Calu3 (cell line): ENCODE measurements at places on chromosomes 6 and 20. TPM values are rescaled to one million over a fixed set of nuclear protein-coding genes. Genes with fewer than 3 reads are reported as not detected.

SLC35D3 gene
- not detected in 2 replicates for total RNA-seq

ZSWIM3 gene
- total RNA-seq, result 5.2 and 6.1 TPM in 2 replicates

SEC23B gene
- total RNA-seq, result 22.0 and 26.3 TPM in 2 replicates

RUNX2 gene
- 0.54 and 0.66 TPM in 2 replicates for total RNA-seq

TREML4 gene
- not detected in 2 replicates for total RNA-seq

STX11 gene
- total RNA-seq, result 0.24 TPM in 1 of 2 replicates, not detected in the other

KCNK15 gene
- total RNA-seq, result 1.5 and 4.8 TPM in 2 replicates

NKAIN4 gene
- total RNA-seq, result not detected in 2 replicates

TGM2 gene
- 261 and 311 TPM in 2 replicates for total RNA-seq

TTBK1 gene
- 0.17 and 0.29 TPM in 2 replicates for total RNA-seq
